ENCODE measurements at places on chromosomes 1 and 21.

GRCh38 chr1:16226490-16227179 is 10.3 kb downstream of the CPLANE2 start:
- DNase-seq, result no peak

GRCh38 chr1:153677718-153678518 is 570 bp upstream of the NPR1 start:
- DNase-seq, result no peak

GRCh38 chr21:17397703-17398102 is 115.1 kb upstream of the CXADR start:
- DNase-seq, result no peak

DNA sequence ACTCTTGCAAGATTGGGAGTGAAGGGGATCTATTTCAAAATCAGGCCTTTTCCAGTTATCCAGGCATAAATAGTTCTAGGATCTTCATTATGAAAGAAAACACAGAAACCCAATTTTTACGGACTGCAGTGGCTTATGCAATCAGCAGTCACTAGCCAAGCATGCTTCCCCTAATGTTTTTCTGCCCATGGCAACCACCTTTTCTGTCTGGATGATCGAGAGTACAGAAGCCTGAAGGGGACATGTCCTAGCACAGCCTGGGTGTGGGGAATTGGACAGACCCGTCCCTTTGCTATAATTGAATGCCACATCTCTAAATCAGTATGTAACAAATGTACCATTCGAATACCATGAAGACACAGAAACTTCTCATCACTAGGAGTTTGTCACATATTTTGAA is 29.8 kb upstream of the NCAM2 start:
- peak; percentile 55 for DNase-seq

- no peak for DNase-seq
These were observed 325.1 kb downstream of the ADGRL2 start for GRCh38 chr1:82125866-82126265.

- DNase-seq, result no peak
These were observed 385.1 kb downstream of the LMX1A start for GRCh38 chr1:164971391-164971790.

- DNase-seq, result no peak
These were observed 2.4 kb downstream of the IPO9 start for GRCh38 chr1:201831371-201831770.

DNA sequence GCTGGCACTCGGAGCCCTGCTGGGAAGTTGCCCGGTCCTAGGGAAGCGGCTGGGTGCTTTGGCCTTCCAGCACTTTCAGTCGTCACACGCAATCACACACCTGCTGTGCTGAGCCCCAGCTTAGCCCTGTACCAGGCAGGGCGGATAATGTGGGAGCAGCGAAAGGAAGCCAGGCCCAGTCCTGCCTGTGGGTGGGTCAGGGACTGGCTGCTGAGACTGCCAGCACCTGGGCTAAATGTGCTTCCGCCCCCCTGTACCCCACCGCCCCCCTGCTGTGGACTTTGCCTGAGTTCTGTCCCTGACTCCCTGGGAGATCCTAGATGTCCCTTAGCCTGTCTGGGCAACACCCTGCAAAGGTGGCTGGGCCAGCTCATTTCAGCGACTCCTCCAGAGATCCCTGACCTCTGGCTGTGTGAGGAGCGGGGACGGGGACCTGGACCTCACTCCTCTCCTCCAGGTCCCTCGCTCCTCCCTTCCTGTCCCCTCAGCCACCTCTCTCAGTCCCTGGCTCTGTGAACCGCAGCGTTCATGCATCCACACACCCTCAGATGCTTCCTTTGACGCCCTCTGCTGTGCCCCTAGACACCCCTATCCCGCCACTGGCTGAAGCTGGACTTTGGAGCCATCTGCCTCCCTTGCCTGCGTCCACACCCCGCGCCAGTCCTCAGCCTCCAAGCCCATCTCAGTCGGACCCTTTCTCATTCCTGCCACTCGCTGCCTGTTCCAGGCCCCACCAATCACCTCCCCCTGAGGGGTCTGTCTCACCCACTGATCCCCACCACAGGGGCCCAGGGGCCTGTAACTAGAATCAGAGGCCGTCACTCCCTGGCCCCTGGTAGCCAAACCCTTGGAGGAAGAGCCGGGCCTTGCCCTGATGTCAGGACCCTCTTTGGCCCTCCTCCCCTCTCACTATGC is 1.4 kb downstream of the MMEL1 start:
- no peak for DNase-seq

- DNase-seq, result no peak
These were observed 5.8 kb upstream of the LRRC8D start for GRCh38 chr1:89815040-89815439.

DNA sequence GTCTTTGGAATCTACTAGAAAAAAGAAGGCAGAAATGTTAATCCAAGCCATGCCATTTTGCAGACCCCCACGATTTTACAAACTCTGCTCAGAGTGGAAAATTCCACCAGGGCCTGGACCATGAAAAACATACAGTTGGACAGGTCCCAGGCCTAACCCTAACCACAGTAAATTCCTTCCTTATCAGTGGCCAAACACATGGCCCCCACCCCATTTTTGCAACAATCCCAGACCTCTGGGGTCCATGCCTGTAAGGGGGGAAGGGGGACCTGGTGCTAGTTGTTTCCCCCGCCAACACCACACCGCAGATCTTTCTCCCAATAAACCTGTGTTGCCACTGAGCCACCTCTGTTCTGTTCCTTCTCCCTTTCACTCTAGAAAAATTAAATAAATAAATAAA is 1352.7 kb downstream of the AMY1C start:
- no peak for DNase-seq

DNA sequence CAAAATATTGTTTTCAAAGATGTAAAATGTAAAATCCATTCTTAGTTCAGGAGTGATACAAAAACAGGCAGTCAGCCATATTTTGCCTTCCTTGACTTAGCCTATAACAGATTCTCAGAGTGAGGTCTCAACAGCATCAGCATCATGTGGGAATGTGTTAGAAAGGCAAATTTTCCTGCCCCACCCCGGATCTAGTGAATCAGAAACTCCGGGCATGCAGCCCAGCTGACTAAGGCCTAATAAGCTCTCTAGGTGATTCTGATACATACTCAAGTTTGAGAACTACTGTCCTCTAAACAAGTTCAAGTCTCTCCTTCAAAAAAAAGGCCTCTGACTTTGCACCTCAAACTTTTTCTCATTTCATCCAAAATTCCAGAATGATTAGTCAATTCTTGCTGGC is 46.9 kb upstream of the PRRC2C start:
- DNase-seq, result no peak

- no peak for DNase-seq
These were observed 35.8 kb downstream of the CELF3 start for GRCh38 chr1:151680826-151681225.

DNA sequence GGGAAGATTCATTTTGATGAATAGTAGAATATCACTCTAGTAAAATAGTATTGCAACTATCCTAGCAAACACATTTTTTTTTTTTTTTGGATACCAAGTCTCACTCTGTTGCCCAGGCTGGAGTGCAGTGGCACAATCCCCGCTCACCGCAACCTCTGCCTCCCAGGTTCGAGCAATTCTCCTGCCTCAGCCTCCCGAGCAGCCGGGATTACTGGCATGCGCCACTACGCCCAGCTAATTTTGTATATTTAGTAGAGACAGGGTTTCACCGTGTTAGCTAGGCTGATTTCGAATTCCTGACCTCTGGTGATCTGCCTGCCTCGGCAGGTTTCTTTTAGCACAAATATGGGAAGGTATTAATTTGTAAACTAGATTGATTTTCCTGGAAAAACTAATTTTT is 33.8 kb downstream of the KCTD3 start:
- no peak for DNase-seq

GRCh38 chr1:178388418-178389145 is 108.2 kb downstream of the CLEC20A start:
- no peak for DNase-seq

GRCh38 chr1:239538239-239538988 is 152.0 kb downstream of the CHRM3 start:
- DNase-seq, result no peak

GRCh38 chr21:42153746-42154145 is 65.2 kb upstream of the ABCG1 start:
- no peak for DNase-seq

GRCh38 chr1:27935721-27936120 is 921 bp downstream of the SMPDL3B start:
- DNase-seq, result no peak

DNA sequence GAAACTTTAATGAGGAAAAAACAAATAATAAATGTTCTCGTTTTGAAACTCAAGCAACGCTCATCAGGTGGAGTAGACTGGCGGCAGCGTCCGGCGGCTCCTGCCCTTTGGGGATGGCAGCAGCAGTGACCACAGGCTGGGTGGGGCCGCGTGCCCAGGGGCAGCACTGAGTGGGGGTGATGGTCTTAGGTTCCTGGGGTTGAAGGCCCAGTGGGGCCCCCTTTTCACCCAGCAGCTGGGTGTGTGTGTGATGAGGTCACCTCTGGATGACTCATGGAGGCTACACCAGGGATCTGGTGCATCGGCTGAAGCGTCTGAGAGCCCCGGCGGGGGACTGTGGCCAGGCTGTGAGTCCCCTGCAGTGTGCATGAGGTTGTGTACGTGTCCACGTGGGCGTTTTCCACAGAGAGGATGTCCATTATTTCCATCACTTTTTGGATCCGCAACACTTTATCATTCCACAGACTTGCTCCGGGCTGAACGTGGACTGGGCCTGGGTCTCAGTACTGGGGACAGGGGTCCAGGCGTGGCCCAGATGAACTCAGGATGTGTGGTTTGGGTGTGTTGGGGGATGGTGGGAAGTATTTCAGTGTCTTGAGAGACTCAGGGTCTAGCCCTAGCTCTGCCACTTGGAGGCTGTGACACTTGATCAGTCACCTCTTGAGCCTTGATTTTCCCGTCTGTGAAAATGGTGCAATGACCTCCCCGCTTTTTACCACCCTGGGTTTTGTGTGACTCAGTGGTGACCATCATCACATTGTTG is 25.6 kb downstream of the LDLRAP1 start:
- DNase-seq, result no peak

DNA sequence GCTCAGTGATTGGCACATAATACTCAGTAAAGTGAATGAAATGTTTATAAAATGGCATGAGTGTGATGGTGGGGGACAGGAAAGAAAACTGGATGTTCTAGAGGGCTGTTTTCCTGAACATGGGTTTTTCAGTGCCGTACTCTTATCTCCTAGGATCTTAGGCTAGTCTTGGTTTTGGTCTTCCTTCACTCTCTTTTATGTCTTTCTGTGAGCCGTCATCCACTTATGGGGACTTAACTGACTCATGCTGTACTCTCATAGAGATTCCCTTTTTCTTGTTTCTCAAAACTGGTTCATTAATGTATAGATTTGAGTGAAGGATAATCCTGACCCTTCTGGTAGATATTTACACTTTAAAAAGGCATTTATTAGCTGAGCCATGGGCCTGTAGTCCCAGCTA is 16.6 kb downstream of the AGO3 start:
- DNase-seq, result no peak

GRCh38 chr1:119235120-119235519 is 94.7 kb upstream of the WARS2 start:
- no peak for DNase-seq

DNA sequence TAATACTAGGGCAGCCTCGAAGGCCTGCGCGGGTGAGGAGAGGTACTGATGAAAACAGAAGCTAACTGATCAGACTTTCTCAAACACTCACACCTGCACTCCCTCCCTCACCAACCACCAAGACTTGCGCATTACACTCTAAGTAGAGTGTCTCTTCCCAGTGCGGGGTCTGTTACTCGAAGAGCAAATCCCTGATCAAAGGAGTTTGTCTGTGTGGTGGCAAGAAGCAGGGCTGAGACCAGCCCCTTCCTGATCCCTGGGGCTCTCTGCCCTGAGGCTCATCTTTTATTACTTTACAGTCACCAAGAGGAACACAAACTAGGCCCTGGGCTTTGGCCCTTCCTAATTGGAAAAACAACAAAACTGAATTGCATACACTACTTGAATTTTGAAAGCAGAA is 19.5 kb upstream of the TSNAX start:
- DNase-seq, result no peak

DNA sequence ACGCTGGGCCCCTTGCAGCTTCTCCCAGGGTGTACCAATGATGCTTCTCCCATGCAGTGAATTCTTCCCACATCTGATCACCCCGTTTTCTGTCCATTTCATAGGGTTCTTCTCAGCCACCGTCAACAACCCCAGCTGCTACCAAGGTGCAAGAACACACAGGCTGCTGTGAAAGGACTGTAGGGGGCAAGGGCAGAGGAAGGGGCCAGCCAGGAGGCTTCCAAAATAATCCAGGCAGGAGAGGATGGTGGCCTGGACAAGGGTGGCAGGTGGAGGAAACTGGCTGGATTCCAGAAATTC is 113.3 kb upstream of the WNT4 start:
- DNase-seq, result no peak

DNA sequence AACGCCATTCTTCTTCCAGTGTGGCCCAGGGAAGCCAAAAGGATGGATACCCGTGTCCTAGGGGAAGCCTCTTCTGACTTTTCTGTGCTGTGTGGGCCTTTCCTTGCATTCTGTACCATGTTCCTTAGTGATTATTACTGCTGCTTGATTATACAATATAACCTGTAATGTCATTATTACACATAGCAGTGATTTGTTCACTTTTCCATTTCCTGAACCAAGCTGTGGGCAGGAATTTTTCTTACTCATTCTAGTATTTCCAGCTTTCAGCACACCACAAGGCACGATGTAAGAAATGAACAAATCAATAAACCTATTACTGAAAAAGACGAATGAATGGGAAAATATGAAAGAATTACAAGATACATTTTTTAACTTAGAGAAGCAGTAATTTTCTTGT is 8.4 kb upstream of the USP33 start:
- no peak for DNase-seq

DNA sequence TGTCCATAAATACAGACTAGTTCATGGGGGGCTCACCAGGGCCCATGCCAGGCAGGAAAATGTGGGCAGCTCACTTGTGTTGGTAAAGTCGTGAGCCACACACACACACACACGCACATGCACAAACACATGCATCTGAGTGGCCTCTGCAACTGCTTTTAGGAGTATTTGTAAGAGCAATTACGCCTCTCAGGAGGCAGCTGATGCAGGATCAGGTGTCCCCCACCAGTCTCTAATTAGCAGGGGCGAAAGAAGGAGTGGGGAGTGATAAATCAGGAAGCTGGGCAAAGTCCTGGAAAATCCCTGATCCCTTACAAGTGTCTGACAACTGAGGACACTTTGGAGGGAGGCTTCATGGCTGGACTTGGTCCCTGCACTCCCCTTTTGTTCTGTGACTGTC is 5.7 kb upstream of the IVL start:
- no peak for DNase-seq

GRCh38 chr1:107142666-107143065 is 1.8 kb downstream of the NTNG1 start:
- no peak for DNase-seq

GRCh38 chr21:40227096-40227495 is 359.9 kb downstream of the PCP4 start:
- no peak for DNase-seq
